M059J (cell line): ENCODE measurements at places on chromosomes 6 and 20. TPM values are rescaled to one million over a fixed set of nuclear protein-coding genes. Genes with fewer than 3 reads are reported as not detected.

DNA sequence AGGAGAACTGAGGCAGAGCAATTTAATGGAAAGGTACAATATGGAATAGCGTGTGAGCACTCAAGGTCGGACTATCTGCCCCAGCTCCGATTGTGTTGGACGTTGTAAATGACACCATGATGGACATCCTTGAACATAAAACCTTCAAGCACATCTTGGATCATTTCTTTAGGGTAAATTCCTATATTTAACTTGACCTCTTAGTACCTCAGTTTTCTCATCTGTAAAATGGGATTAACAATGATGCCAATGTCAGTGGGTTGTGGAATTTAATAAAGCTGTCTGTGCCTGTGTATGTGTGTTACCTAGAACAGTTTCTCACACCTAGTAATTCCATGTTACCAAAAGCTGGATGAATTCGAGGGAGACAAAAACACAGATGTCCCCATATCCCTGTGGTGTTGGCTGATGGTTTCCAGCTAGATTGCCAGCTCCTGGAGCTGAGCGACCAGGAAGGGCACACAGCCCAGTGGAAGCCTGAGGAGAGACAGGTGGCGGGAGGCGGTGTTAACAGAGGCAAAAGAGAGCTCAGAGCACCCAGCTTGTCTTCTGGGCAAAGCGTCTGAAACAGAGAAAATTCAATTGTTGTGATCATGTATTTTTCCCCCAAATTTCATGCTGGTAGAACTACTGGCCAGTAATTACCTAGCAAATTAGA lies 32.6 kb downstream of the MDFI start:
- no peak for DNase-seq

DNA sequence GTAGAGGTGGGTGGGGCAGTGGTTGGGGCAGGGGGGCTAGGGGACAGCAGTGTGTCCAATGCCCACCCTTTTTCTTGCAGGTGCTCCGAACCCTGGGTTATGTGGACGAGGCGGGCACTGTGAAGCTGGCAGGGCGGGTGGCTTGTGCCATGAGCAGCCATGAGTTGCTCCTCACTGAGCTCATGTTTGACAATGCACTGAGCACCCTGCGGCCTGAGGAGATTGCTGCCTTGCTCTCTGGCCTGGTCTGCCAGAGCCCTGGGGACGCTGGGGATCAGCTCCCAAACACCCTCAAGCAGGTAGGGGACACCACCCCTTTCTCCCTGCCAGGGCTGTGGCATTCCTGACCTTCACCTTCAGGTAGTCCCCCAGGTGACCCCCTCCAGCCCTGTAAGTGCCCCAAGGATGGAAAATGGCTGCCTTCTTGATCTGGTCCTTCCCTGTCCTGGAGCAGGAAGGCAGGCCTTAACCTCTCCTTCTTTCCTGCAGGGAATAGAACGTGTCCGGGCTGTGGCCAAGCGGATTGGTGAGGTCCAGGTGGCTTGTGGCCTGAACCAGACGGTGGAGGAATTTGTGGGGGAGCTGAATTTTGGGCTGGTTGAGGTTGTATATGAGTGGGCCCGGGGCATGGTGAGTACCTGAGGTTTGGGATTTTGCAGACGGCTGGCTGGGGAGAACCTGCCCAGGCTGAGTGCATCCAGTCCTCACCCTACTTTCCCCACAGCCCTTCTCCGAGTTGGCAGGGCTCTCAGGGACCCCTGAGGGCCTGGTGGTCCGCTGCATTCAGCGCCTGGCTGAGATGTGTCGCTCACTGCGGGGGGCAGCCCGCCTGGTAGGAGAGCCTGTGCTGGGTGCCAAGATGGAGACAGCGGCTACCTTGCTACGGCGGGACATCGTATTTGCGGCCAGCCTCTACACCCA lies 2.9 kb downstream of the DXO start:
- DNase-seq: no peak

DNA sequence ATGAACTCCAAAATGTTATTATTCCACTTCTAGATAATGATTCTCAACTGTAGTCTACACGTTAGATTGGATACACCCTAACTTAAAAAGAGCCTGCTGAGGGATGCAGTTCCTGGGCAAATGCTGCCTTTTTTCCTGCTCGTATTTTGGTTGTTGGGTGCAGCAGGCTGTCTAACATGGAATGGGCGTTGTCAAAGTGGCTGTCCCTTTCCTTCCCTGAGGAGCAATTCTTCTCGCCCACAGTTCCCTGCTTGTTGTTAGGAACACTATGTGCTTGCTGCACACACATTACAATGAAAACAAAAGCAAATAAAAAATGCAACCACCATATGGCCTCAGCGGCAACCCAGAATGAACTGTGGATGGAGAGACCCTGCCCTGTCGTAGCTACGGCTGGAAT lies 1.7 kb upstream of the ADGRF5 start:
- no peak for DNase-seq

DNA sequence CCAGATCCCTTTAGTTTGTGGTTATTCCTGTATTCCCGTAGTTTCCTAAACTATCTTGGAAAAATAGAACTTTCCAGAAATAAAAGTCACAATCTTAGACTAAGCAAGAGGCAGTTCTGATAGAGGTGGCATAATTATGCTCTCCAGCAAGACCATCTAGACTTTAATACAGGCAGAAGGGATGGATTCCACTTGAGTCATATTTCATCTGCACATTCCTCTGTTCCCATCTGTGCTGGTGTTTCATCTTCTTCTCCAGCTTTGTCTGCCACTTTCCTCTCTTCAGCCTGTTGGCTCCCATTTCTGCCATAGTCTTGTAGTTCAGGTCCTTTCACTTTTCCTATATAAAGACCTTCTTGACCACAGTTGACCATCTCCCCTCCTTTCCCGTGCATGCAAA lies 102.9 kb downstream of the SOBP start:
- DNase-seq: no peak

GRCh38 chr20:54745780-54746179 lies 270.4 kb downstream of the DOK5 start:
- no peak for DNase-seq

GRCh38 chr6:97394160-97394748 lies 111.2 kb upstream of the MMS22L start:
- peak; percentile 37 for DNase-seq

DNA sequence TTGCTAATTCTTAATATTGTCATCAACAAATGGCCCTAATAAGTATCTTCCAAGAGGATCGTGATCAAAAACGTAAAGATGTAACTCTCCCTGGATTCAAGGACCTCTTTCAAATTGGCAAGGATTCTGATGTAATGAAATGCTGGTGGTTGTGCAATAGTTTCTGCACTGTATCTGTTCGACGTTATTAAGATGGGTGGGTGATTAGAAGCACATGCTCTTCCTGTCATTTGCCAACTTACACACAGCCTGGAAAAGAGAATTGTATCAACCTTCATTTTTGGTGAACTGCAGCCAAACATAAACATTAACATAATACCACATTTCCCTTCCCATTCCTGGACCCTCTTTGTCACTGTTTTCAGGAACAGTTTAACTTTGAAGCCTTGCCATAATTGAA lies 9.8 kb downstream of the FOXQ1 start:
- DNase-seq: no peak

- DNase-seq: no peak
Observed at GRCh38 chr20:62724692-62725595, 16.3 kb downstream of the NTSR1 start.

- no peak for DNase-seq
Observed at GRCh38 chr20:562232-562897, 18.8 kb upstream of the CSNK2A1 start.

GRCh38 chr20:63073738-63074065 lies 66.9 kb upstream of the BHLHE23 start:
- DNase-seq: no peak

DNA sequence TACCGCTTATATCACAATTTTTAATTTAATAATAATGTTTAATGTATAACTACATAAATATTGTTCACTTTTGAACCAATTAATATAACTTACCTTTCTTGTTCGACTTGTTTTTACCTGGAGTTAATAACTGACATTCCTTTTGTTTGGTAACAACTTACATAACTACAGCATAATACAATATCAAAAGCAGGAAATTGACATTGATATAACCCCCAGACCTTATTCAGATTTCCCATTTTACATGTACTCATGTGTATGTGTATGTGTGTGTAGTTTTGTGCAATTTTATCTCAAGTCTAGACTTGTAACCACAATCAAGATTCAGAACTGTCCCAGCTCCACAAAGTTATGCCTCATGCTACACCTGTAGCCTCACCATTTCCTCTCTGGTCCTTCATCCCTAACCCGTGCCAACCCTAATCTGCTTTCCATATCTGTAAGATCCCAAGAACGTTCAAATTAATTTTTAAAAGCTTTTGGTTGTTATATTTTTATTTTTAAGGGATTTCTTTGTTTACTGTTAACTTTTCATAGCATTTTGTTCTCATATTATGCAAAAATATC lies 190.6 kb downstream of the MANEA start:
- no peak for DNase-seq

DNA sequence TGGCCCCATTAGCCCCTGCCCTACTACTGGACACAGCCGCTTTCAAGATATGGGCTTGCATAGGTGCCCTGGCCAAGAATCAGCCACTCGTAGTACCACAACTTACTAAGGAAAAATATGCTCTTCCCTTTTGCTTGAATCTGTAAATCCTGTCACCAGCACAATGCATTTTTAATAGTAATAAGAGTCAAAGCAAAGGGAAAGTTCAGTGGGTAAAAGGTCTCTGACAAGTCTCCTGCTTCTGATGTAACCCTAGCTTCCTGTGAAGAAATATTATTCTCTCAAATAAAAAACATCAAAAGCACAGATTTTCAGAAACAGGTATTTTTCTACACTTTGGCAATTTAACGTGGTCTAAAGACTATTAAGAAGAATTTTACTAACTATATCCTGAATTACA lies 373.8 kb downstream of the GJA1 start:
- DNase-seq: no peak

DNA sequence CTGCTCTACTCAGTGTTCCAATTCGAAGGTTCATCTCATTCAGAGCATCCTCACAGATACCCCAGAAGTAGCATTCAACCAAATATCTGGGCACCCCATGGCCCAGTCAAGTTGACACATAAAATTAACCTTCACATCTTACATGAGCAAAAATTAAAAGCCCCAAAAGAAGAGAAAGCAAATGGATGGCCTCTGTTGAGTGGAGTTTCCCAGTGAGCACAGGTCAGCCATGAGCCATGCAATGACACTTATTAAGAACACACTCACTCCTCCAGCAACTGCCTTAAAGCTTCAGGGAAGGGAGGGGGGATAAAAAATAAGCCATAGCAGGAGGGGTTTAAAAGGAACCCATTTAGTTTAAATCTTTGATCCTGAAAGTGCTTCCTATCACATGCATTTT lies 14.6 kb upstream of the THBS2 start:
- DNase-seq: no peak

DNA sequence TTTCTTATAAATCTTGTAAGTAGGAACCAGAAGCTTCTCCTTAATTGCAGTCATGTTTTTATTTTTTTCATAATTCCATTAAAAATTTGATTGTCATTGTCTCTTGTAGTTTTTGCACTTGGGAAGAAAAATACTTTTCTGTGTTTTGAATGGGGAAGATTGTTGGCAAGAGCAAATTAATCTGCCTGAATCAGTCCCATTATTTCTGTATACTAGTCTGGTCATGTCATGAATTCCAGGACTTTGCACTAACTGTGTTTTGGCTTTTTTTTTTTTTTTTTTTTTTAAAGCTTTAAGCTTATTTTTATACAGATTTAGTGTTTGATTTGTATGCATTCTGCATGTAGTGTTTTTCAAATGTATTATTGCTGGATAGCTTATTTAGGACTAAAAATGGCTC lies 47.6 kb downstream of the RALGAPB start:
- no peak for DNase-seq

DNA sequence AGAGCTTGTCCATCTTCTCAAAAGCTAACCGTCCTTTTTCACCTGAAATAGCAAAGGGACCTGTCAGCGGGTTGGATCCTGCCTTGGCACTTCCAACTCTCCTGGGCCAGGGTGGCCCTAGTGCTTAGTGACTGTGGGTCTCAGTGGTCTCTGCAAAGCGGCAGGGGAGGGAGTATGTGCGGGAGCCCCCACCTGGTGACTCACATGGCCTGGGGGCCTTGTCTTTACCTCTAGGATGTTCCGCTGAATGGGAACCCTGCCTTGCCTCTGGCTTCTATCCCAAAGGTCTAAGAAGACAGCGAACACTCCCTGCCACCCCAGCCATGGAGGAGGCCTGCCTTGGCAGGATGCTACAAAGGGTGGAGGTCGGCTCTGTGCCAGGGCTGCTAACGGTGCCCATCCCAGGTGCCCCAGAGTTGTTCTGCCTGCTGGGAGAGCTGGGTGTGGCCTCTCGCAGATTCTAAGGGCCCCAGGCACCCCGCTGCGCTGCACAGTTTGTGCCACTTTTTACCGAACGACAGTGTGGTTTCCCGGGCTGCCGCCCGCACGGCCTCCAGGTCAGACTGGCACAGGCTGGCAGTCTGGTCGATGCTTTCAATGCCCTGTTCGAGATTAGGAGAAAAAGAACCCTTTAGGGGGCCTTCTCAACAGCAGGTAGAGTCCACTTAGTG lies 77.2 kb downstream of the PTPN1 start:
- DNase-seq: peak; percentile 39

GRCh38 chr6:49332781-49333180 lies 130.3 kb downstream of the MMUT start:
- DNase-seq: no peak

SLC26A8 gene
- total RNA-seq: 0.10 TPM in 1 of 2 replicates, not detected in the other

C6orf141 gene
- total RNA-seq: 11.7 and 16.6 TPM in 2 replicates

CCN6 gene
- total RNA-seq: not detected in 2 replicates

NHSL1 gene
- total RNA-seq: 6.2 and 10.1 TPM in 2 replicates

PLN gene
- total RNA-seq: 0.05 TPM in 2 replicates

TMEM74B gene
- 0.34 TPM in 2 replicates for total RNA-seq

TREML2 gene
- total RNA-seq: not detected in 2 replicates

CCN2 gene
- 44.5 and 76.7 TPM in 2 replicates for total RNA-seq

TRERF1 gene
- total RNA-seq: 6.2 and 8.5 TPM in 2 replicates

TRIM10 gene
- total RNA-seq: not detected in 2 replicates

GPR6 gene
- total RNA-seq: not detected in 2 replicates

ZNF343 gene
- total RNA-seq: 10.1 and 16.4 TPM in 2 replicates

PPP1R16B gene
- not detected in 2 replicates for total RNA-seq

SMPDL3A gene
- total RNA-seq: 3.1 and 7.2 TPM in 2 replicates
